CD4-positive, alpha-beta T cell treated with Interleukin-21 for 1 hour (primary cell): ENCODE measurements at places on chromosomes 1 and 21.

- no peak for DNase-seq
Observed at GRCh38 chr1:227808566-227808965, 6.9 kb upstream of the PRSS38 start.

DNA sequence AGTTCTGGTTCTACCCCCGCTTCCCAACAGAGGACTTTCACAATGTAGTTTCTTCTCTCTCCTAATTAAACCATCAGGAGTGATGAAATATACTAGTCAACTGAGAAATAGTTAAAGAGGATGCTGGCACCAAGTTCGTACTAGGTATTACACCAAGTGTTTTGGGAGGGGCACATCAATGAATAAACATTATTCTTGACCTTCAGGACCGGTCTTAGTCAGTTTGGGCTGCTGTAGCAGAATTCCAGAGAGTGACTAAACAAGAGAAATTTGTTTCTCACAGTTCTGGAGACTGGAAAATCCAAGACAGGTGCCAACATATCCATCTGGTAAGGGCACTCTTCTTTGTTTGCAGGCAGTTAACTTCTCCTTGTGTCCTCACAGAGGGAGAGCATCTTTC, 103.8 kb downstream of the SPATA17 start:
- DNase-seq: no peak

GRCh38 chr1:21162740-21163464, 13.8 kb downstream of the EIF4G3 start:
- no peak for DNase-seq

- DNase-seq: no peak
Observed at GRCh38 chr1:210978316-210978973, 155.5 kb downstream of the KCNH1 start.

DNA sequence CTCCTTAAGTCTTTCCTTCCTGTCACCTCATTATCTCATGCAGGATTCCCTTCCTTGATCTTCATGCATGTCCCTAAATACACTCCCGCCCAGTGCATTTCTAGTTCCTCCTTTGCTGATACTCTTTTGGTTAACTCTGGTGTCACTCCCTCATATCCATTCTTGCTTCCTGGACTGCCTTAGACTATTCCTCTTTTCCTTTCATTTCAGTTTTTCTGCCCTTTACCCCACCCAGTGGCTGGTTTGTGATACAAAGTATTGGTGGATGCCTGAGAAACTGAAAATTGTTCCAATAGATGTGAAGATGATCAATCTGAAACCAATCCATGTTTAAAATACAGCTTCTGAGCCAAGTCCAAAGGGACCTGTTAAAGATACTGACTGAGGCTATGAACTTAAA, 553.8 kb upstream of the CAMK1G start:
- DNase-seq: no peak

DNA sequence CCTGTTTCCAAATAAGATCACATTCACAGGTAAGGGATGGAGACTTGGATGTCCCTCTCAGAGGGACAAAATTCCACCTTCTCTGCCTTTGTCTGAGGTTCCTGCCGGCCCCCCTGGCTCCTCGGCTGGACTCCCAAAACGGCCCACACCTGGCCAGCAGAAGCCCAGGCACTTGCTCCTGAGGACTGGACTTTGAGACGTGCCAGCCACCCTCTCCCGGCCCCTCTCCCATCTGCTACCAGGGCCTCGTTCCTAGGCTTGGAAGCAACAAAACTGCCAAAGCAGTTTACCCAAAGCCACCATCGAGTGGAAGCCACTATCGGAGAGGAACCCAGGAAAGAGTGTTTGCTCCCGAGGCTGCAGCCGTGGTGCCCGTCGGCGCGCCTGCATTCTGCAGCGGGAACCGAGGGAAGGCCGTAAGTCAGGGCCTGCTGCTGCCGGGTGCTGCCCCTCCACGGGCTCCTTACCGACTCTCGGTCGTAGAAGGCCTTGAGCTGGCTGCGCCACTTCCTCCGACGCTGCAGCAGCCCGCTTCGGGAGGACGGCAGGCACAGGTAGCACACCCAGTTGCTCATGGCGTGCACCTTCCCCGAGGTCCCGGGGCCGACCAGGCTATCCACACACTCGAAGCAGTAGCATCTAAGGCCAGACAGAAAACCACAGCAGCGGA, 3.5 kb downstream of the DNMT3L start:
- DNase-seq: no peak

GRCh38 chr1:184032930-184033418, 4.6 kb downstream of the COLGALT2 start:
- DNase-seq: no peak

DNA sequence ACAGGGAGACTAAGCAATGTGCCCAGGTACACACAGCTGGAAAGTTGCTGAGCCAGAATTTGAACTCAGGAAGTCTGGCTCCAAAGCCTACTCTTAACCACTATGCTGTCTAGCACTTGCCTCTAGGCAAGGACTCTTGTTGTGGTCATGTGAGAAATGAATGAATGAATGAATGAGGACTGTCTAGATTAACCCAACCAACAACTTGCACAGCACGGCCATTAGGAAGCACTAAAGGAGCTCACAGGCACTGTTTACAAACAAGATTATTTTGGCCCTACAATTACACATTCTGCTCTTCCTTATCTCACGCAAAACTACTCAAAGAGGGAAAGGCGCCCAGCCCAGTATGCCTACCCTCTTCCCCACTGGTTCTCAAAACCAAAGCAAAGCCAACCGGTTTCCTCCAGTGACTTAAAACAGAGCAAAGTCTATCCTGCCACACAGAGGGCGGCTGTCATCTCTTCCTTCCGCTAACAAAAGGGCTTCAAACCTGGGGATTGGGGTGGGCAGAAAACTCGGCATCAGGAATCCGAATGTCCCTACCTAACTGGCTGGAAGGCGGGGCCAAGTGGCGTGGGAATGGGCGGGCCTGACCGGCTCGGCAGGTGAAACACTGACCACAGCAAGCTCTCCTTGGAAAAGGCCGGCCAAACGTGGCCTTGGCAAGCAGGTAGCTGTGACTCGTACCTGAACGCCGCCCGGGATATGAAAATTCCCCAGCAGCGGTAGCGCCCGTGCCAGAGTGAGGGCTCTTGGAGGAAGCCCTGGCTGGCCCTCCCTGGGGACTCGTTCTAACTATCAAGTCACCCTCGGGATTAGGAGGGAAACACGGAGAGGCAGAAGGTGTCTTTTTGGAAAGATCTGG, 948 bp downstream of the STK40 start:
- peak; percentile 61 for DNase-seq

DNA sequence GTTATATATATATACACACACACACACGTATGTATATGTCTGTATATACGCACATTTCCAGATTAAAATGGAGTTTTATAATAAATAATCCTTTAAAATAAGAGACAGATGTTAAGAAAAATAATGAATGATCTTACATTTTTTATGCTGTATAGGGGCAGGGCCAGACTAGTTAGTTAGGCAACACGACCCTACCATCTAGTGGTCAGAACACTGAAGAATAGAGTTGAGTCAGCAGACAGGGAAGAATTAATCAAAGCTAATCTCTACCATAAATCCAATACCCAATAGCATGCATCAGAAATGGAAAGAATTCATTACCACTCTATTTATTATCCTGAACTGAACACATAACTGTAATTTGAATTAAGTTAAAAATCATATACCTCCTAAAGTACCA, 156.7 kb downstream of the BRINP3 start:
- no peak for DNase-seq

- no peak for DNase-seq
Observed at GRCh38 chr1:34162852-34163766, 1.9 kb downstream of the CSMD2 start.

DNA sequence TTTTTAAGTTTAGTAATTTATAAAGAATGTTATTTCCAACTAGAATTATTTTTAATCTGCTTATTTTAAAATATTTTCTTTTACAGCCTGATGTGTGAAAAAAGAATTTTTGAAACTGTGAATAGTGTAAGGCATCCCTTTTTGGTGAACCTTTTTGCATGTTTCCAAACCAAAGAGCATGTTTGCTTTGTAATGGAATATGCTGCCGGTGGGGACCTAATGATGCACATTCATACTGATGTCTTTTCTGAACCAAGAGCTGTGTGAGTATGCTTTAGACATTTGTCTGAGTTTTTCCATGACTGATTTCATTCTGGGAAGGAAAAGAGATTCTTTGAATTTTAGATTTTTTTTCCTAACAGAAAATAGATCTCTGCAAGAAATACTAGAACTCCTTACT, 77.9 kb downstream of the GTF2B start:
- DNase-seq: no peak

DNA sequence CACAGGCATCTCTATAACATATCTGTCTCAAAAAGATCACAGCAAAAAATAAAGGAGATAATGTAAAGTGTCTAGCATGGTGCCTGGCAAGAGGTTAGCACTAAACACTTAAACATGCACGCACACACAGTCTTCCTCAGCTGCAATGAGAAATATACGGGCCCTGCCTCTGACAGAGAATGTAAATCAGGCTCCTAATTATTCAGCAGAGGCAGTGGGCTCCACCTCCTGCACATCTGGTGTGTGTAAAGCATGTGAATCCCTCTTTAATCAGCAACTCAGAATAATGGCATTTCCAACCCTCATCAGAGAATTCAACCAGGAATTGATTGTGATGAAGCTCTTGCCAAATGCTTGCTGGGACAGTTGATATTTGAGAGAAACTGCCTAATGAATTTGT, 85.6 kb upstream of the KCNA3 start:
- no peak for DNase-seq

DNA sequence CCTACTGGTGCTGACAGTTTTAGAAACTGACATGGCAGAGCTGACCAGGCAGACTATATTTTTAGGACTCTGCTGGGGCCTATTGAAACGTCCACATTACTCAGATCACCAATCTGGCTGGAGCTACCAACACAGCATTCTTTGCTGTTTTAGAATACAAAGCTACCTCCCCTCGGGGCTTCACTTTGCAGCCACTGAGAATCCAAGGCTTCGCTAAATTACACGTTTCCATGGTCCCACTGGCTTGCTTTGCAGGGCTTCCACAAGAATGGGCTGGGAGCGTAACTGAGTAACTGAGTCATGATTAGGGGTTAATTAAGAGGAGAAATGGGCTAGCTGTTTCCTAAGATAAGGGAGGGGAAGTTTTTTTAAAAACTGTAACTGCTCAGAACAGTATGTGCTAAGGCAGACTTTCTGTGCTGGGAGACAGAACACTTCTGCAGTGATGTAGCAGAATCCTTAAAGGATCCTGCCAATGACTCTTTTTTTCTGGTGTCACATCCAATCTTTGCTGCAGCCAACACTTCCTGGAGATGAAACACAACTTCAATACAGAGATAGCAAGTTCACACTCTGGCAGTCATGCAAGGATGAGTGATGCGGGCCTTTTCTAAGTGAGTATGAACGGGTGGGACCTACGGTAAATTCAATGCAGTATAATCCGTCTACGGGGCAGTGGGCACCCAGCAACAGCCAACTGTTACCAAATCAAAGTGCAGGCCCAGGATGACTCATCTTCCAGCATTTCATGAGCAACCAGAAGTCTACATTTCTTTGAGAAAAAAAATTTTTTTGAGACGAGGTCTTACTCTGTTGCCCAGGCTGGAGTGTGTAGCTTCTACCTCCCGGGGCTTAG, 21.5 kb downstream of the NDUFS5 start:
- DNase-seq: no peak

DNA sequence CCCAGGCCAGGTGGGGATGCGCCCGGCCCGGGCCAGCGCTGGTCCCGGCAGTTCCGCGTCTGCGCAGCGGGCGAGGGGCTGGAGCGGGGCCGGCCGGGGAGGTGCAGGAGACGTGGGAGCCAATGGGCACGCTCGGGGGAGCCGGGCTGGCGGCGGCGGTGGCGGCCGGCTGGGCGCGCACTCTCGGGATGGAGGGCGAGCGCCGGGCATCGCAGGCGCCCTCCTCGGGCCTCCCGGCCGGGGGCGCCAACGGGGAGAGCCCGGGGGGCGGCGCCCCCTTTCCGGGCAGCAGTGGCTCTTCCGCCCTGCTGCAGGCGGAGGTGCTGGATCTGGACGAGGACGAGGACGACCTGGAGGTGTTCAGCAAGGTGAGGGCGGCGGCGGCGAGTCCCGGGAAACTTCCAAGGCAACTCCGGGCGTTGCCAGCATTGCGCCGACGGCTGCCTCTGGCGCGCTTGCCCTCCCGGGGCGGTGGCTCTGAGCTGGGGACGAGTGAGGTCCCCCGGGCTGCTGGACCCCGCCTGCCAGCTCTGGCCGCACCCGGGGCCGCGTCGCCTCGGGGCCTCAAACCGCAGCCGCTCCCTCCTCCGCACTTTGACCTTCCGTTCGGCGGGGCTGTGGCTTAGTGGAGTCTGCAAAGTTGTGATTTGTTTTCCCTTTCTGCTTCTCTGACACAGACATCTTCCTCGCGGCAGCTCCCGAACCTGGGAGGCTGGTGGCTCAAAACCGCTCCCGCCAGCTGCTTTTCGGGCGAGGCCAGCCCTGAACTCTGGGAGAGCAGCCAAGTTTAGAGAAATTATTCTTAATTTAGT, at the start of gene SNX7:
SNX7 (plus strand) TSS at position 178 of the 812 bp plus-strand sequence; CDS start at position 189, 11 bp downstream.
- DNase-seq: peak; percentile 4

GRCh38 chr1:214124281-214124805, 136.6 kb downstream of the PROX1 start:
- DNase-seq: no peak

GRCh38 chr1:16165073-16165364, 9.2 kb upstream of the EPHA2 start:
- DNase-seq: no peak

DNA sequence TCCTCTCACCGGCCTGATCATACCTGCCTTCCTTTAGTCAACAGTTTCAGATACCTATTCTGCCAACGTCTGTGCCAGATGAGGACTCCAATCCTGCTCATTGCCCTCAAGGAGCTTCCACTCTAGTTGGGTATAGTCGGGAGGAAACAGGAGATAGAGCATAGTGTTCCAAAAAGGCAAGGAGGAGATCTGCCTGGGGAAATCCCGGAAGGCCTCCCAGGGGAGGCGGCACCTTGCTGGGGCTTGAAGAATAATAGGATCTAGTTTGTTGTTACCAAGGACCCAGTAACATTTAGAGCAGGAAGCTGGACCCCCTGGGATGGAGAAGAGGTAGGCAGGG, 12.3 kb downstream of the LDLRAP1 start:
- DNase-seq: no peak

- no peak for DNase-seq
Observed at GRCh38 chr1:178651742-178652141, 73.3 kb upstream of the RALGPS2 start.

DNA sequence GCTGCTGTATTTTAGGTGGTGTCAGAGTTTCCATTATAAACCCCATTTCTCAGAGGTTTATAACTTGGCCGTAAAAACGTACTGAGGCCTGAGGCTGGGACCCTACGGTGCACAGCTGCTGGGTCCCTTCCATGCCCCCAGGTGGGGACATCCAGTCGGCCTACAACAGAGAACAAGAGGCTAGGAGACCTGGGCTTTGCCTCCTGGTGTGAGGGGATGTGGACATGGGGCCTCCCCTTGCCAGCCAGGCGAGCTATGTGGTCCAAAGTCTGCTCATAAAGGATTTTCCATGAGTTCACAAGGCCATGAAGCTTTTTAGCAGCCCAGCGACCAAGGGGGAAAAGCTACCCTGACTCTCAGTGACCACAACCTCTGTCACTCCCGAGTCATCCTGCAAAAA, 261.5 kb upstream of the VAMP3 start:
- DNase-seq: no peak
